ENCODE measurements at places on chromosomes 6 and 20.

DNA sequence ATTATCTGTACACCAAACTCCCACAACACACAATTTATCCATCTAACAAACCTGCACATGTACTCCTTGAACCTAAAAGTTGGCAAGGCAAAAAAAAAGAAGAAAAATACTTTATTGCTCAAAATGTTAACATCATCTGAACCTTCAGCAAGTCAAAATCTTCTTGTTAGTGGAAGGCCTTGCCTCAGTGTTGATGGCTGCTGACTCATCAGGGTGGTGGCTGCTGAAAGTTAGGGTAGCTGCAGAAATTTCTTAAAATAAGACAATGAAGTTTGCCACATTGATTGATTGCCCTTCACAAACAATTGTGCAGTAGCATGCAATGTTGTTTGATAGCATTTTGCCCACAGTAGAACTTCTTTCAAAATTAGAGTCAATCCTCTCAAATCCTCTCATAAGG is 2.7 kb upstream of the WFDC11 start:
- no peak for DNase-seq

DNA sequence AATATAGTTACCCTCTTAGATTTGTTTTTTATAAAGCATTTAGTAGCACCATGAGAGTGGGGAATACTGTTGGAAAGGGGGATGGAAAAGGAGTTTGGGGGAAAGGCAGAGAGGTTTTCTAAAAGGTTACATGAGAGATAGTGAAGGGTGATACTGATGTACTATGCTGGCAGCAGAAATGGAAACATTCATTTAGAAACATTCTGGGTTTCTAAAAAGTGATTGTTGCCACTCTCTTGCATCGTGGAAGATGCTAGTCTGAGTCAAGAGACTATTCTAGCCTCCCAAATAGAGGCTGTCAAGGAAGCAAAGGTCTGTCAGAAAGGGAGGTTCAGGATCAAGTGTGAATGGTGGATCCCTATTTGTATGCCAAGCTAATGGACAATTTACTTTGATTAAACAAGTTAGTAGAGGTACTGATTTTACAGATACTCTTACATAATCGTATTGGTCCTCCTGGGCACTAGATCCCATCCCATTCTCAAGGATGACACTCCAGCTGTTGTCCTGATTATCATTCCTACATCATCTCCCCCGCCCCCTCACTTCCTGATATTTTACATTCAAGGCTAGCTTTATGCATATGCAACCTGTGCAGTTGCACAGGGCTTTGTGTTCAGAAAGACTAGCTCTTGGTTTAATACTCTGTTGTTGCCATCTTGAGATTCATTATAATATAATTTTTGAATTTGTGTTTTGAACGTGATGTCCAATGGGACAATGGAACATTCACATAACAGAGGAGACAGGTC is 15.4 kb upstream of the ABT1 start:
- DNase-seq = no peak

- DNase-seq = no peak
Measured at GRCh38 chr20:57791178-57791962, 81.6 kb upstream of the PMEPA1 start.

DNA sequence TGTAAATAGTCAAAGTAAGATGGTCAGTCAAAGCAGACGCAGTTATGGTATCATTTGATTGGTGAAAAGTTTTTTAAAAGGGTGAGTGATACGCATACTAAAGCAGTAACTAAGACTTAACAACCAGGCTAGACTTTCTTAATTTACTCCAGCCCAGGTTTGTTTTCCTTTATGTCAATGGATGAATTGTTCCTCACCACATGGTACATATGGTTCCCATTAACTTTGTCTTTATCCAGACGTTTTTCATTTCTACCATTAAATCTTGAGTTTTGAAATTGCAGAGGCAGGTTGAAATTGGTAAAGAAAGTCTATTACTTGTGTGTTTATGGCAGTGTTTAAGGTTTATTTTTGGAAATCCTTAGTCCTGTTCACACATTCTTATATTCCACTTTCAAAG is 98.5 kb upstream of the SCGN start:
- DNase-seq = no peak

- peak; percentile 47 for DNase-seq
Measured at GRCh38 chr6:114446342-114446741, 103.5 kb upstream of the HS3ST5 start.

DNA sequence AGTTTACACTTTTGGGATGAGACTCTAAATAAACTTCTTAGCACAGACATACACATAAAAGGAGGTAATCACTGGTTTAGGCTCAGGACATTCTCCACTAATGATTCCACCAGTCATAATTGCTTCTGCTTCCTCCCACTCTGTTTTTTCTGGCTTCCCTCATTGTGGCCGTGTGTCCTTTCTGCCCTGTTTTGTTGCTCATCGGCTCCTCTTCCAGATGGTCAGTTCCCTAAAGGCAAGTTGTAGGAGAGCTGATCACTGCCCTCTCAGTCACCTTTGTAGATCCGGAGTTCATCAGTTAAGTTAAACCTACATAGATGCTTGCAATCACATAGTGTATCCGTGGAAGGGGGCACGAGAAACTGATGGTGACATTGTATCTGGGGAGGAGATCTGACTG is 200.5 kb upstream of the ARG1 start:
- no peak for DNase-seq

DNA sequence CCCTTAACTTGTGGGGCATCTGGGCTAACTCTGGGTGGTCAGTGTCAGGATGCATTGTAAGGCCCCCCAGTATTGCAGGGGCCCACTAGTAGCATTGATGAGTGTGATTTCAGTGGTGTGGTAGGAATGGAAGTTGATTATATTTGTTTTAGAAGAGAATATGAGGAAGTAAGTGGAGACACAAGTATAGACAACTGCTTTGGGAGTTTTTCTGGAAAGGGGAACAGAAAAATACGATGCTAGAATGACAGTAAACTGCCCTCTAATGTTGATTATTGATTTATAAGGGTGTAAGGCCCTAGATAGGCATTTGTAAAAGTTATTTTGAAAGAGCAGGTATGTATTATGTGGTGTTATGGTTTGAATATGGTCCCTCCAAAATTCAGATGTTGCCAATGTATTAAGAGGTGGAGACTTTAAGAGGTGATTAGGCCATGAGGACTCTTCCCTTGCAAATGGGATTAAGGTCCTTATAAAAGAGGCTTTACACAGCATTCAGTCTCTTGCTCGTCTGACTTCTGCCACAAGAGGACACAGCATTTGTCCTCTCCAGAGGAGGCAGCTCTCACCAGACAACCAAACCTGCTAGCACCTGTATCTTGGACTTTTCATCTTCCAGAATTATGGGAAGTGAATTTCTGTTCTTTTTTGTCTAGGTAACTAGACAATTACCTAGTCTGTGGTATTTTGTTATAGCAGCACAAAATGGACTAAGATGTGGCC is 135.9 kb upstream of the DTNBP1 start:
- DNase-seq = no peak

DNA sequence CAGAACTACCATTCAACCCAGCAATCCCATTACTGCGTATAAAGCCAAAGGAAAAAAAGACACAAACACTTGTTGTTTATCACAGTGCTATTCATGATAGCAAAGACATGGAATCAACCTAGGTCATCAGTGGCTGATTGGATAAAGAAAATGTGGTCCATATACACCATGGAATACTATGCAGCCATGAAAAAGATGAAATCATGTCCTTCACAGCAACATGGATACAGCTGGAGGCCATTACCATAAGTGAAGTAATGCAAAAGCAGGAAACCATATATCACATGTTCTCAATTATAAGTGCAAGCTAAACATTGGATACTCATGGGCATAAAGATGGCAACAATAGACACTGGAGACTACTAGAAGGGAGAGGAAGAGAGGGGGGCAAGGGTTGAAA is 299.6 kb downstream of the ADGRG6 start:
- DNase-seq = no peak

DNA sequence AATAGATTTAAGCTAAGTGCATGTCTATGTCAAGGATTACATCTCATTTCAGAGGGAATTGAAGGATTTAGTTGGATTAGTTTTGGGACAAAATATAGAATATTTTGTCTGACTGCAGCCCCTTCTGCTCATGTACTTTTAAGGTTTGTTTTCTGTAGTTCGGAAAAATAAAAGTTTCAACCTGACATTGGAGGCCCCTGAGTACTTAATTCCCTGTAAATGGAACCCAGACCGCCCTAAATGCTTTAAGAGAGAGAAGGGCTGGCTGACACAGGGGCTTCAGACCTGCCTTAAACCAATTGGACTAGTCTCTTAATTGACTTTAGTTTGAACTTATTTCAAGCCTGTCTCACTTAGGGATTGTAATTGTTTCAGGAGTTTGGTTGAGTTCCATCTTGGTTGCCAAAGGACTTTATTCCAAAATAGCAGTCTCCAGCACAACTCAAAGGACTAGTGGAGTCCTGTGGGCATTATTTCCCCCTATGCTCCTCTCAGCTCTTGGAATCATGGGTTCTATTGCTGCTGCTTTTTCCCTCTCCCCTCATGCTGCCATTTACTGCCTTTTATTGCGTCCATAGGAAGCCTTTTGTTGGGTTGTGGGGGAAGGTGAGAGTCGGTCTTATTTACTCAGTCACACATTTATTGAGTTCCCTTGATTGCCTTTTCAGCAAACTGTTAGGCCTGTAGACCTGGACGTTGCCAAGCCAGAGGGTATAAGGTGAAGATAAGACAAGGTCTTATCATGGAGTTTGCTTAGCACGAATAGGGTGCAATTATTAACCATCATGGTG is 14.5 kb downstream of the BRD2 start:
- DNase-seq = no peak

DNA sequence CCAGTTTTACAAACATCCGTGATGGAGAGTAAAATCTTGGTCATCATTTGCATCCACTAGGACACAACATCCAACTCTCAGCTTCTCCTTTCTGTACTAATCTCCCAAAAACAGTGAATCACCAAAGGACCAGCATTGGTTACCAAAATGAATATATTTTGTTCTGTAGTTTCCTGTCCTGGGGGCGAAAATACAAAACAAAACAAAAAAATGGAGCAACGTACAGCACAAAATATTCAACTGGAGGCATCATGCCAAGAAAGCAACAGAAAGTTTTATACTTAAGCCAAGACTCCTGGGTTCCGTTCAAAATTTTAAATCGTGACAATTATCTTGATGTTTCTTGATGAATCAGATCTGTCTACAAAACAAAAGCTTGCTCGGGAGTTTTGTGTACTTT is 126.6 kb upstream of the CCDC28A start:
- no peak for DNase-seq

DNA sequence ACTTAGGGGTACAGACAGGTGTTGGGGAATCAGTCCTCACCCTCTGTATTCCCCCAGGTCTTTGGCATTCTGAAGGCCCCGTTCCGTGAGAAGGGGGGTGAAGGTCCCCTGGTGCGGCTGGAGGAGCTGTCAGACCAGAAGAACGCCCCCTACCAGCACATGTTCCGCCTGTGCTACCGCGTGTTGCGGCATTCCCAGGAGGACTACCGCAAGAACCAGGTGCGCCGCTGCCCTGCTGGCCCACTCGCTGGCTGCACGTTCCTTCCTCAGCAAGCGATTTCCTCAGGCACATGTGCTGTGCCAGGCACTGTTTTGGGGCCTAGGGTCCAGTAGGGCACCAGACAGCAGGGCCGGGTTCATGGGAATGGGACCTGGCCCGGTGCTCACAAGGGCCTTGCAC is 44.4 kb downstream of the UQCC2 start:
- no peak for DNase-seq

DNA sequence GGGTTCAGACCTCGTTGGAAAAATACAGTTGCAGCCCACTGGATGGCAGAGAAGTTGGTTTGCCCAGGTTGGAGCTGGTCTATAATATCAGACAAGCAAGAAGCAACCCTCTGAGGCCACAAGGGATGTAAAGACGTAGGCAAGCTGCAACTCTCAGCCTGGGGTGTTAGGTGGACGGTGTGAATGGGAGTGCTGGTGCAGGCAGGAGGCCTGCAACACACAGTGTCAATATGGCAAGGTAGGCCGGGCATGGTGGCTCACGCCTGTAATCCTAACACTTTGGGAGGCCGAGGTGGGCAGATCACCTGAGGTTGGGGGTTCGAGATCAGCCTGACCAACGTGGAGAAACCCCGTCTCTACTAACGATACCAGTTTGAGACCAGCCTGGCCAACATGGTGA is 10.5 kb downstream of the VPS16 start:
- DNase-seq = no peak

DNA sequence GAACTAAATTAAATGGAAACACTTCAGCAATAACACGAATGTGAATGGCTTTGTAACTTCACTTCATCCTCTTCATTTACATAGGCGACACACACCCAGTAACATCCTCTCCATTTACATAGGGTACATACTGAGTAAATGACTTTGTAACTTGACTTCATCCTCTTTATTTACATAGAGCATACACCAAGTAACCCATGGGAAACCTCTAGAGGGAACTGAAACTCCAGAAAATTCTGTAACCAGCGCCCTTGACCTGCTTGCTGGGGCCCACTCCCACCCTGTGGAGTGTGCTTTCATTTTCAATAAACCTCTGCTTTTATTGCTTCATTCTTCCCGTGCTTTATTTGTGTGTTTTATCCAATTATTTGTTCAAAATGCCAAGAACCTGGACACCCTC is 81.6 kb upstream of the OPRM1 start:
- DNase-seq = no peak

DNA sequence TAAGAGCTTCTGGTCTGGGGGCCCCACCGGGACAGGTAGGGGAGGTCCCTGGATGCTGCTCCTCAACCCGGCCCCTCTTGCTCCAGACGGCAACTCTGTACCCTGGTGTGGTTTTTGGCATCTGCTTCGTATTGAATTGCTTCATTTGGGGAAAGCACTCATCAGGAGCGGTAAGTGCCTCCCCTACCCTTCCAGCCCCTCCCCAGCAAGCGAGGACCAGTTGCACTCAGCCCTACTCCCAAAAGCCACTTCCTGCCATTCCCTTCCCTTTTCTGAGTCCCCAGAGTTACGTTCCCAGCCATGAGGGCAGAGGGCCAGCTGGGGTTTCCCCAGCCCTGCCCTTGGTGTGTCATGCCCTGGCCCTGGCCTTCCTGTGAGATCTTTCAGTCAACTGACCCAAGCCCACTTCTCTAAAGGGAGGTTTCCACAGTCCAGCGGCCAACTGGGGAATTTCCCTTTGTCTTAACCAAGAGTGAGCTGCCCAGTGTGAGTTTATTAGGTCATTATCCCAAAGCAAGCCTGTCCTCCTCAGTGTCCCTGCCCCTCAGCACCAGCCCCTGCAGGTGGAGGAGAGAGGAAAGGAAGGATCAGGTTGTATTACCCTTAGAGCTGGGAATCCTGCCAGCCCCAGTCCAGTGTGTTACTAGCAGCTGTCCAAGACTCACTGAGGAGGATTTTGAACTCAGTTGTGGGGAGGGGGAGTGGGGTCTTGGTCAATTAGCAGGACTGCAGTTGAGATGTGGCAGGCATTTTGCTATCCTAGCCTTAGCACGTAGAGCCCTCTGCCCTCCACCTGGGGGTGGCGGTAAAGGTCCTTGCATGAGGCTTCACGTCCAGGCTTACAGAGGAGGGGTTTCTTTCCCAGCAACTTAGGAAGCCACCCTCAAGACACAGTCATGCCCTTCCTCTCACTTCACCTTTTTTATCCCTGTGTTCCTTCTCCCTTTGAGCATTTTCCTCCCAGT is 45.8 kb downstream of the TM9SF4 start:
- no peak for DNase-seq

All from NCI-H1436 treated with DMSO at 0.1 percent for 48 hours (cell line).